ENCODE measurements at places on chromosomes 5 and 9.

DNA sequence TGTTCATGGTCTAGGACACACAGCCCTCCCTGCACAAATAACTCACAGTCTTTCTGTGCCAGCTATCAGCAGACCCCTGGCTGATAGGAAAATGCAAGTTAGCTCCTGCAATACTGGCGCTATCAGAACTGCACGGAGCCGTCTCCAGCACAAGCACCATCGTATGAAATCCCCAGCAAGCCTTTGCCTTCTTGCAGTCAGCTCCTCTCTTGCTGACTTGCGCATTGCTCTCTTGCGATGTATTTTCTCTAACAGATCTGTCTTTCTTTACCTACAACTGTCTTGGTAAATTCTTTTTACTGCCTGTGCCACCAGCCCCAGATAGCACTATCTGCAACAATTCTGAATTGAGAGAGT, 25.1 kb upstream of the UGCG start:
- DNase-seq = no peak

- no peak for DNase-seq
Measured at GRCh38 chr5:55481293-55481855, 53.4 kb downstream of the PLPP1 start.

DNA sequence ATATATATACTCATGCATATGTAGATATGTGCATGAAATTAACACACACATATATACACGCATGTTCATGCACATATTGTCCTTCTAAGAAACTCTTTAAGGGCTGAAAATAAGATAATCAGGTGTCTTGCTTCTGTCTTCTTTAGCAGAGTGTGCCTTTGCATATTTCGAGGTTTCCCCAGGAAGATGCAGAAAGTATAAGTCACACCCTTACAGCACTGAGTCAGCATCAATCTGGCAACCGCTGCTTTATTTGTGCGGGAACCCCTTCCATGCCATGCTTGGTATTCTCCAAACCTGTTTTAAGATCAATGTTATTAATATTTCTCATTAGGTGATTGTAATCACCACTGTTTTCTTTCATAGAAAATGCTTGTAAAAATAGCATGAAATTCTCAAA, 557.9 kb downstream of the CAAP1 start:
- no peak for DNase-seq

GRCh38 chr5:159286420-159287035, 23.4 kb downstream of the UBLCP1 start:
- peak; percentile 20 for DNase-seq

DNA sequence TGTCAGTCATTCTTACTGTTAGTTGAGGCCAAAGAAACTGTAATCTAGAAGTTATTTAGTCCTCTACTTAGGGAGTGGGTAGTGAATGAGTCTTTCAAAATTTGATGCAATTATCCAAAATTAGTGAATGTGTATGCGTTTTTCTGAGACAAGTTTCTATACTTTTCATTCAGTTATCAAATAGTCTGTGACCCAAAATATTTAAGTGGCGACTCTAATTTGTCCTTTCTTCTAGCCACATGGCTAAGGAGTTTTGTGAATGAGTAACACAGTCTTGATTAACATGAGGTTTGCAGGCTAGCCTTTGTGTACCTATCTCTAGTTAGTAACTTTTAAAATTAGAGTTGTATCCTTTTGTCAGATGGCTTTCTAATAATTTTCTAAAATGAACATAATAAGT, 45.6 kb downstream of the COMMD10 start:
- peak; percentile 66 for DNase-seq

DNA sequence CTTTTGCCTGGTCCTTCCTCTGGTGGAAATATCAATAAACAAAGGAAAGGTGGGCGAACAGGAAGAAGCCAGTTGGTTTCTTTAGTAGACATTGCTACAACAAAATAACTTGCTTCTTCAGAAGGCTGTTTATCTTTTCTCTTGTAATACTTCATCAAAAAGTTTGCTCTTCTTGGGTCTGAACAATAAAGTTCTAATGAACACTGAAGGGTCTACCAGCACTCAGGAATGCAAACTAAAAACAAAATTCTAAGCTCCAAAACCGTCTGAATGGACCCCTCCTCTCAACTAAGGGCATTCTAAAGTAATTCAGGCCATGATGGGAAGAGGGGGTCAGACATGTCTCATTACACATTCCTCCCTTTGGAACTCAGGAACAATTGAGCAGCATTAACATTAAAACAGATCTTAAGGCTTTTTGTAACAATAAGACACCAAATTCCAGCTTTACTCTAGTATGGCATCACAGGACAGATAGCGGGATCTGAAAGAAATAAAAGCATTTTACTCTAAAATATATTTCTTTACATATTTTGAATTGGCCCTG, 2.3 kb downstream of the TBCA start:
- DNase-seq = no peak

- peak; percentile 84 for DNase-seq
Measured at GRCh38 chr5:125326150-125326510, 579.7 kb upstream of the ZNF608 start.

GRCh38 chr5:132961887-132962286, 1.5 kb downstream of the AFF4 start:
- DNase-seq = peak; percentile 28

DNA sequence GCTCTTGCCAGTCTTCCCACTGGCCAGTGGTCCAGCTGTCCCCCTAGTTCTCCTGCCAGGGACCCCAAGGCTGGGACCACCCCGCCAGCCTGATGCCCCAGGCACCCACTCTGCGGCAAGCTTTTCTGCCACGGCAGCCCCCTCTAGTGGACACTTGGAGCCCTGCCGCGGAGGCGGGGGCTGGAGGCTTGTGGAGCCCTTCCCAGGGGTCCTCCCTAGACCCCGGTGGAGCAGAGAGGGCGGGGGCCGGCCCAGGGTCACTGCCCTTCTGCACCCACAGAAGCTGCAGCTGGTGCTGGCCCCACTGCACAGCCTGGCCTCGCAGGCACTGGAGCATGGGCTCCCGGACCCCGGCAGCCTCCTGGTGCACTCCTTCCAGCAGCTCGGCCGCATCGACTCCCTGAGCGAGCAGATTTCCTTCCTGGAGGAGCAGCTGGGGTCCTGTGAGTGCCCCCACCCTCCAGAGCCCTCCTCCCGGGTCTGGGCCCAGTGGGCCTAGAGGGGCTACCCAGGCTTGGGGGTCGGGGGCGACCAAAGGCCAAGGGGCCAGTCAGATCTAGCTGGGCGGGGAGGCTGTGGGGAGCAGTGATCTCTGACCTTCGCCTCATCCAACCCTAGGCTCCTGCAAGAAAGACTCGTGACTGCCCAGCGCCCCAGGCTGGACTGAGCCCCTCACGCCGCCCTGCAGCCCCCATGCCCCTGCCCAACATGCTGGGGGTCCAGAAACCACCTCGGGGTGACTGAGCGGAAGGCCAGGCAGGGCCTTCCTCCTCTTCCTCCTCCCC, 9.1 kb downstream of the EGFL7 start:
- no peak for DNase-seq

DNA sequence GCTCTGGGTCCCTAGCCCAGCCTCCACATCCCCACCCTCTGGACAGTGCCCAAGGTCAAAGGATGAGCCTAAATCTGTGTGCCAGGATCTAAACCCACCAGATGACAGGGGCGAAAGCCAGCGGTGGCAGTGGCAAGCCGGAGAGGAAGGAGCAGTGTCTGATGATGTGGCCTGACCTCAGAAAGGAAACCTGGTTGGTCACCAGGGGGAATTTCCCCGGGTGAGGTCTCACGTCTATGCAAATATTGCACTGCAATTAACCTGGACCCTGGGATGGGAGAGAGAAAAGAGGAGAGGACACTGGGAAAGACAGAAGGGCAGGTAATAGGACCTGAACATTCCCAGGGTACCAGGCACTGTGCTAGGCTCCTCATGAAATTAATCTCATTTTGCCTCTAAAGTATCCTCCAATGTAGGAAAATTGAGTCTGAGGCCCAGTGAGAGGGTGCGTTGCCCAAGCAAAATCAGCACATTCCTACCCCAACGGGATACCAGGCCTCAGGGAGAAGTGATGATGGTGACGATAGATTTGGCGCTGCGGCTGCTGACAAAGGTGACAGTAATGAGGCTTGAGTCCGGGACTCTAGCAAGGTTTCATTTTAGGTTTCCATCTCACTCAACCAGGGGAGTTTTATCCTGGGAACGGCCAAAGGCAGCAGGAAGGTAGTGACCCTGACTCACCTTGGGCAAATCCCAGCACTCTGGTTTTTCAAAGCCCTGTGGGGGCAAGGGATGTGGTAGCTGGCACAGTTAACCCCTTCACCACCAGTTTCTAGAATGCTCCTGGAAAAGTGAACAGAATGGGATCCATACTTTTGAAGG, 13.4 kb upstream of the TNIP1 start:
- DNase-seq = no peak

- DNase-seq = no peak
Measured at GRCh38 chr5:87361536-87362213, 51.1 kb downstream of the CCNH start.

DNA sequence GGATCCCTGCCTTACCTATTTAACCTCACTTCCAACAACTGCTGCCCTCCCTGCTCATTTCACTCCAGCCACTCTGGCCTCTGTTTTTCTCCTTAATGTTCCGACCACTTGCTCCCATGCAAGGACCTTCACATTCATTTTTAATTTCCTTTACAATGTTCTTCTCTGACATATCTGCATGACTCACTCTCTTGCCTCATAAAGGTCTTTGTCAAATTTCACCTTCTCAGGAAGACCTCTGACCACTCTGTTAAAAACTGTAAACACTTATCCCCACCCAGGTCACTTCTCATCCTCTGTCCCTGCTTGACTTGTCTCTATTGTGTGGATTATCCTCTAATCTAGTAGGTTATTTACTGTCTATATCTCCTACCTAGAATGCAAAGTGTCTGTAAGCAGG, 751.2 kb downstream of the BRINP1 start:
- DNase-seq = no peak

All from HFFc6 (cell line).